ENCODE measurements at places on chromosomes 12 and 14.

DNA sequence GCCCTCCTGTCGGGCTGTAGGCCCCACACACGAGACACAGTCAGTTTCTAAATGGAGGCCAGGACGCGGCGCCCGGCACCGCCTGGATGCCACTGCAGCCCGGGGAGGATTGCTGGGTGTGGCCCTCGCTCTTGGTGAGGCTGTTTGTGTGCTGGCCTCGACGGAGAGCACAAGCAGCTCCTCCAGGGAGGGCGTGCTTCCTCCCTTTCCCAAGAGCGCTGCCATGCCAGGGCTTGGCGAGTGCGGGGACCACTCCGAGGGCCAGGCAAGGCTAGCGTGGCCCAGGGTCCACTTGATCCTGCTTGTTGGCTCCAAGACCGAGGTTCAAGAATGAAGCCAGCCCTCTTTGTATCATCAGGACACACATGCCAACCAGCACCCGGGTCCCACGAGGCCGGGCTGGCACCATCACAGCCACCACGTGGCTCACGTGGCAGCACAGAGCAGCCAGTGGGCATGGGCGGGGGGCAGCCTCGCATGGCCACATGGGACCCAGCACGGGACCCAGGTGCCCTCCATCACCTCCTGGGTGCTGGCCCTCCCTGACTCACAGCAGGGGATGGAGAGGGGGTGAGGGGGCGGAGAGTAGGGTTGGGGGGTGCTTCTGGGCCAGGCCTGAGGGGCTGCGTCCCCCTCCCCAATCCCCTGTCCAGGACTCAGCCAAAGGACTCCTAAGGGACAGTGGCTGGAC is 71.2 kb downstream of the NOC4L start:
- no peak for DNase-seq

DNA sequence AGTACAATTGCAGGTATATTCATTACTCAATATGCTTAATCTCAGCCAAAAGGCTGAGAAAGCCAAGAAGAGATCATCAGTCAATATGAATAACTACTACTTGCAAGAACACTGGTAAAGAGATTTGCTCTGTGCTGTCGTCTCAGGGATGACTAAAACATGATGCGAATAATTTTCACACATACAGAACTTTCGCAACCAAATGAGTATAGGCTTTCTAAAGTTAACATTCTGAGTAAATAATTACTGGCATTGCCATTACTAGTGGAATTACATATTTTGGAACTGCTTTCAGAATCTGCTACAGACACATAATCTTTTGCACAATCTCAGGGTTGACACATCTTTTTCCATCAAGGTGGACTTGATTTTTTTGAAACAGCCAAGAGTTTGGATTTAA is 24.7 kb downstream of the NCKAP1L start:
- DNase-seq, result no peak

GRCh38 chr14:32825058-32825457 is 113.6 kb upstream of the NPAS3 start:
- DNase-seq, result no peak

DNA sequence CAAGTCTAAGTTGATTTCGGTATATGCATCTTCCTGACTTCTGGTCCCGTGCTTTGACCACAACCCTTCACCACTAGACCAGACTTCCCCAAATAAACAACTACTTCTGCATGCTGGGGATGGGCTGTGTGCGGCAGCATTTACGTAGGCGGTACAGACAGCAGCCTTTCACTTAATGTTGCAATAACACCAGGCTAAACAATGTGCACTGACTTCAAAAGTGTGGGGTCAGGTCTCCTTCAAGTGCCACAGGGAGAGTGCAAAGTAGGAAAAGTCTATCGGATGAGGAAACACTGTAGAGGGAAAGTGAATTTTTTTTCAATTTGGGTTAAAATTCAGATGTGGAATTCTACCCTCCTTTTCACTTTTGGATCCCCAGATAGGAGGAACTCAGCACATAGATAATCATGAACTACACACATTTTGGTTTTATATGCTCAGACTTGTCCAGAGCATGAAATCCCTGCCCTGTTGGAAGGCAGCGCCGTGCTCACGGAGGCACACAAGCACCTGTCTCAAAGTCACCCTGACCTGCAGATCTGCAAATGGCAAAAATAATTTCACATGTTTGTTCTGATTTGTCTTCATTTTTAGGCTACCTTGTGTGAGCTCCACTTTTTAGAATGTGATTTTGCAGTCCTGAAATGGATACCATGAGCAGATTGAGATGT is 3.6 kb upstream of the FOS start:
- DNase-seq, result no peak

GRCh38 chr12:109110988-109111495 is 5.3 kb upstream of the ACACB start:
- peak; percentile 80 for DNase-seq

- peak; percentile 17 for DNase-seq
Measured at GRCh38 chr14:31843361-31844091, 233.6 kb upstream of the ARHGAP5 start.

DNA sequence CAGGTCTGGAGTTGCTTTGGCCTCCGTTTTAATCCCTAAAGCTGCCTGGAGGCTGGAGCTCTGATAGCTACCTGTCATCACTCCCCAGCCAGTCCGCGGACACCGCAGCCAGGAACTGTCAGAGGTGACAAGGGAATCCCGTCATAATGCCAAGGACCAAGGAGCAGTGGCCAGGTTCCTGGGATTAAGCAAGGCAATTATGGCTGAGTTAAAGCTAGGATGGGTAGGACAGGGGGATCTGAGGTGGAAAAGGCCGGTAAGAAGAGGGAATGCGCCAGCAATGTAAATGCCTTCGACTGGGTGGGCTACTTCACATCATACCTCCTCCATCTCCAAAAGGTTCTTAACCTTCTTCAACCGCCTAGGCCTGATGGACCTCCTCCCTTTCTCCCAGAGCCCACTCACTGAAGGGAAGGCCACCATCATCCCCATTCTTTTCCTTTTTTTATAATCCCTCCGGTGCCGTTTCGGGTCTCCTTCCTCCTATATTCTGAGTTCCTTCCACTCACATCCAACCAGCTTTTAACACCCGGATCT is 1.9 kb downstream of the PPP1R3E start:
- DNase-seq, result peak; percentile 46

GRCh38 chr12:42639556-42639955 is 50.0 kb upstream of the PRICKLE1 start:
- DNase-seq, result no peak

- DNase-seq, result no peak
Measured at GRCh38 chr12:115687094-115687493, 590.4 kb downstream of the MED13L start.

DNA sequence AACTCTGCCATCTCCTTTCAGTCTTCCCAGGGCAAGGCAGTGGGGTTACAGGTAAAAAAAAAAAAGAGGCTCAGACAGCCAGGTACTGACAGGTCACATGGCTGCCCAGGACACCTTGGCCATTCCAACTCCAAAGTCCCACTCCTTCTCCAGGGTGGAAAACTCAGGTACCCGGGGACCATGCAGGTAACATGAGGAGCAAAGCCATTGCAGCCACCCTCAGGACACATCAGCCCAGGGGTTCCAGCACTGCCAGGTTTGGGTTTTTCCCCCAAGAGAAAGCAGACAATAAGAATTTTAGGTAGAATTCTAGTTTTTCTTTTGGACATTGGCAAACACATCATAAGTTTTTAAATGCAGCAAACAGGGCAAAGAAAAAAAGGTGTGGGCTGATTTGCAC is 15.3 kb downstream of the FAM222A start:
- no peak for DNase-seq

GRCh38 chr12:116881877-116882507 is 751 bp upstream of the HRK start:
- DNase-seq, result no peak

- no peak for DNase-seq
Measured at GRCh38 chr14:91869556-91869955, 2.2 kb upstream of the TC2N start.

DNA sequence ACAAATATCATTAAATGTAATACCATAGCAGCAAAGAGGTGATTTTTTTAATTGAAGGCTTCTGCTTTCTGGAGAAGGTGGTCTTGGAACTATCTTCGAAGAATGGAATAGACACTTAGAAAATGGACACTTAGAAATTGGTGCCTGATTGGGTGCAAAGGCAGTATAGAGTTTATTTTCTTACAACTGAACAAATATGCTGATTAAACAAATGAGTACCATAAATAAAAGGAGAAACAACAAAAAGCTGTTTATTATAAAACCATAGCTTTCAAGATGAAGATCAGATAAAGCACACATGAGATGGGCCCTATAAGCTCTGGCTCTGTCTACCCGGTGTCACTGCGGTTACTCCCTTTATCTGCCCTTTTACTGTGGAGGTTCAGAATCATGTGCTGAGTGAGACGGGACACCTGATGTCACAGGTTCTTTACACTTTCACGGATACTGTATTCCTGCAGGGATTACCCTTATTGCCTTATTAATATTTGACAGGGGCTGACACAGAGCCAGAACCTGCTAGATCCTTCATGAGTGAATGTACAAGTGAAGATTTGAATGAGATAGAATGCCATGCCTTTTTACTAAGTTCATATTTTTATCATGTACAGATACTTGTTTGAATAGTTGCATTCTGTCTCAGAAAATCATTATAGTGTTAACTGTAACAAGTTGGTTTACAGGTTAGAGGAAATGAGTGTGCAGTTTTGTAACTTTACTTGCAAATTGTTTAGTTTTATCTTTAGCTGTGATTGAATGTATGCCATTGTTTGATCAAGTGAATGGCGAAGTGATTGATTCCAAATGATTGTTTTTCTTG is 477.5 kb upstream of the RGS6 start:
- DNase-seq, result no peak

GRCh38 chr14:79842270-79842669 is 369.0 kb downstream of the DIO2 start:
- DNase-seq, result peak; percentile 2

GRCh38 chr12:3752096-3752709 is 706 bp downstream of the CRACR2A start:
- DNase-seq, result peak; percentile 34

- DNase-seq, result no peak
Measured at GRCh38 chr12:47274760-47275159, 195.0 kb upstream of the AMIGO2 start.

- DNase-seq, result no peak
Measured at GRCh38 chr14:98754343-98755020, 517.5 kb downstream of the BCL11B start.

DNA sequence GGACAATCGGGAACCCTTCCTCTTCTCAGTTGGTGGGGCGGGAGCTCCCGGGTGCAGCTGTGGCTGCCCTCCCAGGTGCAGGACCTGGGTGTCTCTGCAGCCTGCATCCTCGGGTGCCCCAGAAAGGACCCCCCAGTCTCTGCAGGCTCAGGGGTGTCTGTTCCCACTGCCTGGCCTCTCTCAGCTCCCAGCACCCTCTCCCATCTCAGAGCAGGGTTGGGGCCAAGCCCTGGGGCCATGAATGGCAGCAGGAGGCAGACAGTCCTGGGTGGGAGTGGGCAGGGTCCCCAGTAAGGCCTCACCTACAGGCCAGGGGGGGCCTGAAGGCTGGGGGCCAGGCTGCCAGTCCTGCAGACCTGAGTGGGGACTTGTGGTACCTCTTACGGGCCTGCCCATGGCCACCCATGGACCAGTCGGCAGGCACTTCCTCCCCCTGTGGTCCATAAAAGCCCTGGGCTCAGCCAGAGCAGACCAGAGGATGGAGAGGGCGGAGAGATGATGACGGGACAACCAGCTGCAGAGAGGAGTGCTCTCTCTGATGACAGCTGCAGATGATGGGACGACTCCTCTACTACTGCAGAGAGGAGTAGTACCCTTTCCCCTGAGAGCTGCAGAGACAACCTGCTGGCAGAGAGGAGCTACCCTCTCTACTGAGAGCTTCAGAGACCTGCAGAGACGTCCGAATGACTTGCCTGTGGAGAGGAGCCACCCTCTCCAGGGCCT is 26.6 kb downstream of the TCHP start:
- no peak for DNase-seq

- DNase-seq, result no peak
Measured at GRCh38 chr12:820336-820735, 68.0 kb downstream of the WNK1 start.
